ENCODE measurements at places on chromosomes 2 and 18.

DNA sequence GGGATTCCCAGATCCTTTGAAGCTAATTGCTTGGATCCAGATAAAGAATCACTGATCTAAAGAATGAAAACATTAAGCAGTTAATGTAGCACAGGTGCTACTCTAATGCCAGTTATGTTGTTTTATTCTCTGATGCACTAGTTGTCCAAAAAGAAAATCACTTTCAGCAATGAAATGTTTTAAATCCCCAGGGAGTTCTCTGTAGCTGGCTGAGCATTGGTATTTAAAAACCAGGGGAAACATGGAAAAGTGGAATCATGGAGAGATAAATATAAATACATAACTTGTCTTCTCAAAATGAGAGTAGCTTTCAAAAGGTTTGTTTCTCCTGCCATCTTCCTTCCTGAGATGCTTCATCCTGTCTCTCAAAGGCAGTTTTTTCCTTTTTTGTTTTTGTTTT, 37.7 kb downstream of the CD302 start:
- DNase-seq, result no peak

- no peak for DNase-seq
These were observed 96.0 kb upstream of the TTC39C start for GRCh38 chr18:23918395-23919032.

DNA sequence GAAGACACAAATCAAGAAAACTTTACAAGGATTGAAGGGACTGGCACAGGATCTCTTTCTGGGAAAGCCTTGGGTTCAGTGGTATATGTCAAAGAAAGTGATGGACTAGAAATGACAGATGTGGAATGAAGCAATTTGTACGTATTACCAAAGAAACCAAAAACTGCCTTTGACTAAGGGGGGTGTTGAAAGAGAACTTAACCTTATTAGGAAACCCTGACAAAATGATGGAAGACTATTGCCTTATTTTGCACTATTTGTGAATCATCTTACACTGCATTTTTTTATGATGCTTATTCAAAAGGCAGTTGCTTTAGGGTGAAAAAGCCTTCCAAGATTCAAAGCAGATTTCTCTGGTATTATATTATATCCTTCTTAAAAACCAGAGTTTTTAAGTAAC, 4.0 kb downstream of the TSGA10 start:
- no peak for DNase-seq

DNA sequence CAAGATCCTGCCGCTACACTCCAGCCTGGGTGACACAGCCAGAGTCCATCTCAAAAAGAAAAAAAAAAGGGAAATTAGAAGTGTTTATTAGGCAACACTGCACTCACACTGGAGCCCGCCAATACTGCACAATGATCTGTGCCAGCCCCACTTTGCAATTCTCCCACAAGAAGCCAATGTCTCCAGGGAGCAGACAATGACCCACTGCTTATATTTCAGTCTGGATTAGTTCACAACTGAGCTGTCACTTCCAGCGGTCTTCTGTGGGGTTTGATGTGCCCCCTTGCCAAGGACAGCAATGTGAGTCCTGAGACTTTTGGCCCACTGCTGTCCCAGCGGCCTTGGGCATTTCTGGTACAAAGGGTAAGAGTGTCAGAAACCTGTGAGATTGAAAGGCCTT, 85.6 kb upstream of the PPM1B start:
- DNase-seq, result no peak

- DNase-seq, result no peak
These were observed 180.9 kb downstream of the BCL2 start for GRCh38 chr18:63138436-63139340.

- no peak for DNase-seq
These were observed 29.4 kb downstream of the PSD4 start for GRCh38 chr2:113203217-113203530.

GRCh38 chr2:67013821-67014220, 383.3 kb upstream of the ETAA1 start:
- DNase-seq, result no peak

GRCh38 chr2:67895227-67895941, 167.4 kb downstream of the C1D start:
- no peak for DNase-seq

DNA sequence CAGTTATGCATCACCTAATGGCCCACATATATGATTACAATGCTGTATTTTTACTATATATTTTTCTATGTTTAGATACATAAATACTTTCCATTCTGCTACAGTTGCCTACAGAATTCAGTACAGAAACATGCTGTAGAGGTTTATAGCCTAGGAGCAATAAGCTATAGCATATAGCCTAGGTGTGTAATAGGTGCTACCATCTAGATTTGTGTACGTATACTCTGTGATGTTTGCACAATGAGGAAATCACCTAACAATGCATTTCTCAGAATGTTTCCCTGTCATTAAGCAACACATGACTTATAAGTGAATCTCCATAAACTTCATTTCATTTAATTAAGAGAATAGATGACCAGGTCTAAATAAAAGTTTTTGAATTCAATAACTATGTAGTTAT, 43.5 kb downstream of the SLC38A11 start:
- DNase-seq, result no peak

GRCh38 chr2:223590964-223591363, 11.2 kb downstream of the SCG2 start:
- DNase-seq, result no peak

GRCh38 chr2:106053116-106053515, 141.0 kb downstream of the UXS1 start:
- DNase-seq, result no peak

DNA sequence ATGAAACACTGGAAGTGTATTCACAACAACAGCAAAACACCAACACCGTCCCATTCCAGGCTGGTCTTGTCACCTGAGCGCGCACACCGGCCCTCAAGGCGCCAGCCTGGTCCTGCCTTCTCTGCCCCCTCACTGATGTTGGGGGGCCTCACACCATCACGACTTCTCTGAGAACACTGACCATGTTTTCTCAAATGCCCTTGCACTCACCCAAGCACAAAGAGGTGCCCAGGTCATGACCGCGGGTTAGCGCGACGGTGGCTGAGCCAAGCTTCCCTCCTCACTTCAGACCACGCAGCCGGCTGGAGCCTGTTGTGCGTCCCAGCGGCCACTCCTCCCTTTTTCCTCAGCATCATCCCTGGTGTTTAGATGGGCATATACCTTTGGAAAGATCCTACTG, 101.3 kb upstream of the SALL3 start:
- DNase-seq, result peak; percentile 74

DNA sequence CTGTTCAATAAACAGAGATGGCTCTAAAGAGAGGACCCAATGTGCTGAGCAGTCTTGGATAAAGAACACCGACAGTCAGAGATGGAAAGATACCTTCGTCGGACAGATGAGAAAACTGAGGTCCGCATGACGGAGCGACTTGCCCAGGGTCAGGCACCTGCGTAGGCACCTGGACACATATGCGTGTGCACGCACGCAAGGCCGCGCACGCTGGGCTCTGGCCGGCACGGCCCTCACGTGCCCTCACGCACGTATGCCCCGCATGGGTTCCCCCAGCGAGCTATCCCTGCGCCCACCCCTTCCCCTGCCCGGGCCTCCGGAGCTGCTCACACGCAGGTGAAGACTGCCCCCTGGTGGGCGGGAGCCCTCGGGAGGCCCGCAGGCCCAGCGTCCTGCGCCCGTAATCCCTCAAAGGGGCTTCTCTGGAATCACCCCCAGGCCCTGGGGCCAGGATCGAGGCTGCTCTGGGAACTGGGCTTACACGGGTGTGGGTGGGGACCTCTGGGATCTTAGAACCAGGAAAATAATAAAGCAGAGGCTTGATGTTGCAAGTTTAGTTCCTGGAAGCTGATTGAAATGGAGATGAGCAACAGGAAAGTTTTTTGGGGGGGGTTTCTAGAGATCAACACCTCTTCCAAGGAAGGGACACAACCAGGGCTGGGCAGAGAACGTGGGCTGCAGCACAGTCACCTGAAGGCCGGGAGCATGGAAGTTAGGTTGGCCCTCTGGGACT, 246.3 kb downstream of the TNS1 start:
- DNase-seq, result no peak

DNA sequence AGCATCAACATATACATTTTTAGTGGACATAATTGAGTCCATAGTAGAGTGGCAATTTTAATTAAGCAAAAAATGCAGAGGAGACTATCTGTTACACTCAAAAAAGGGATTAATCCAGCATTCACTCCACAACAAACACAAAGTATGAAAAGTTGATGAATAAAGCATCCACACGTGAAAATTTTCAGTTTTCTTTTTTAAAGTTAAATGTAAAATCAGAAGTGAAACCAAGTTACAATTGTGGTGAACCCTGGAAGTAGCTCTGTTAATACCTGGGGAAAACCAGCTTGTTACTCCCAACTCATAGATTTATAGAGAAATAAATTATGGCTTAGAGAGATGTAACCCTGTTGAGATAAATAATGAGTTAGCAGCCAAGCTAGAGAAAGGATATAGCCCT, 807.8 kb downstream of the TRIB2 start:
- DNase-seq, result no peak

DNA sequence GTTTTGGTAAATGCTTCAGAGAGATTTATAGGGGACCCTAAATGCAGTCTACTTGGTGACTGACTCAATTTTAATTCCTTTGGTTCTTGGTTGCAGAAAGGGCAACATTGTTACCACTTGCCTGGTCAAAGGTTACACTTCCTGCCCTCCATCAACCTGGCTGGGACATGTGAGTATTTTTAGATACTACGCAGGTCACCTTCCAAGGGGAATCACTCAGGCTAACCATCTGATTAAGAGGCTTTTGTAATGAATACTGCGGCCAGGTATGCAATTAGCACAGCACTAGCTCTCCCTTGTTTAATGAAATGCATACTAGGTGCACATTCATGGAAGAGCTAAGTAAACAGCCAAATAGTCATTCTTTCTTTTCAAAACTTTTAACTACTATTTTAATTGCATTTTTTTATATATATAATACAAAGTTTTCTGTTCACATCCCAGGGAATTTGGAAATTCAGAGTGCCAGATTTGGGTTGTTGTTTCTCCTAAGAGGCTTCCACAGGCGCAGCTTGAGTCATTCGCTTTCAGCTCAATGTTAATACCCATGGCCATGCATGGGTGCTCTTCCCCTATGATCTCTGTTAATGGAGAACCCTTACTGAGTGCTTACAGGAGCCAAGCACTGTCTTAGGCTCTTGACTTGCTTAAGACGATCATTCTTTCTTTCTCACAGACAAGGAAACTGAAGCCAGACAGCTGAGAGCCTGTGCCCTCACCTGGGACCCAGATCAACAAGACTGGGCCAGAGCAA, 152.2 kb downstream of the MTX2 start:
- DNase-seq, result no peak

GRCh38 chr2:199455545-199456382, 2.0 kb downstream of the SATB2 start:
- no peak for DNase-seq

- no peak for DNase-seq
These were observed 301.7 kb downstream of the PAX3 start for GRCh38 chr2:221997100-221997499.
